ENCODE measurements at places on chromosomes 13 and 19.
A peak's percentile ranks its signal among the peaks of the same experiment; 100 is the strongest.

- DNase-seq, result peak; percentile 16
These were observed 19.2 kb upstream of the ERCC1 start for GRCh38 chr19:45442778-45443461.

- DNase-seq, result peak; percentile 86
These were observed 1769.0 kb upstream of the PCDH20 start for GRCh38 chr13:63184693-63185092.

- no peak for DNase-seq
These were observed 10.9 kb downstream of the FREM2 start for GRCh38 chr13:38697628-38698333.

GRCh38 chr19:19315444-19315843, 4.9 kb downstream of the SUGP1 start:
- DNase-seq, result no peak

- DNase-seq, result peak; percentile 66
These were observed 12.3 kb upstream of the SLC35E1 start for GRCh38 chr19:16584248-16585093.

Measured in astrocyte (in vitro differentiated cells and primary cell).